ENCODE measurements at places on chromosomes 13 and 19.

- DNase-seq: no peak
Measured at GRCh38 chr13:29538652-29539040, 56.8 kb downstream of the SLC7A1 start.

DNA sequence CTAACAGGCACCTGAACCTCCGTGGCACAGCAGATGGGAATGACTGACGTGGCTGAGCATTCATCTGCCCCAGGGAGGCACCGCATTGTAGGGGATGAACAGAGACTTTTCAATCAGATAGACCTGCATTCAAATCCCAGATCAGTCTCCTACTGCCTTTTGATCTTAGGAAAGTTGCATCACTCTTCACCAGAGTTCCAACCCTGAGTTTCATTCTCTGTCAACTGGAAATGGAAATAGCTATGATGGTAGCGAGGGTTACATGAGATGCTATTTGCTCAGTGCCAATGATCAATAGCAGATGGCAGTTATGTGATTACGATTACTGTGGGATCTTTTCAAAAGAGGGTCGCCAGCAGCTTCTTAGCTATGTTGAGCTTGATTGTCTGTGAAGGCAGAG lies 189.3 kb upstream of the RFC3 start:
- DNase-seq: no peak

GRCh38 chr13:98423417-98423816 lies 153.5 kb downstream of the STK24 start:
- no peak for DNase-seq

- no peak for DNase-seq
Measured at GRCh38 chr13:103931331-103931845, 865.2 kb upstream of the SLC10A2 start.

GRCh38 chr13:97057176-97057575 lies 62.9 kb upstream of the OXGR1 start:
- no peak for DNase-seq

GRCh38 chr19:49155005-49155819 lies at the start of gene HRC:
TSS of gene HRC (minus strand) at chr19:49155396. CDS start at chr19:49155237, 159 bp downstream.
- DNase-seq: no peak

GRCh38 chr13:96032717-96033116 lies 20.5 kb downstream of the UGGT2 start:
- no peak for DNase-seq

GRCh38 chr19:14674764-14675163 lies at the start of gene ADGRE3:
TSS of gene ADGRE3 (minus strand) at chr19:14674844. CDS start at chr19:14674770, 74 bp downstream.
- DNase-seq: no peak

DNA sequence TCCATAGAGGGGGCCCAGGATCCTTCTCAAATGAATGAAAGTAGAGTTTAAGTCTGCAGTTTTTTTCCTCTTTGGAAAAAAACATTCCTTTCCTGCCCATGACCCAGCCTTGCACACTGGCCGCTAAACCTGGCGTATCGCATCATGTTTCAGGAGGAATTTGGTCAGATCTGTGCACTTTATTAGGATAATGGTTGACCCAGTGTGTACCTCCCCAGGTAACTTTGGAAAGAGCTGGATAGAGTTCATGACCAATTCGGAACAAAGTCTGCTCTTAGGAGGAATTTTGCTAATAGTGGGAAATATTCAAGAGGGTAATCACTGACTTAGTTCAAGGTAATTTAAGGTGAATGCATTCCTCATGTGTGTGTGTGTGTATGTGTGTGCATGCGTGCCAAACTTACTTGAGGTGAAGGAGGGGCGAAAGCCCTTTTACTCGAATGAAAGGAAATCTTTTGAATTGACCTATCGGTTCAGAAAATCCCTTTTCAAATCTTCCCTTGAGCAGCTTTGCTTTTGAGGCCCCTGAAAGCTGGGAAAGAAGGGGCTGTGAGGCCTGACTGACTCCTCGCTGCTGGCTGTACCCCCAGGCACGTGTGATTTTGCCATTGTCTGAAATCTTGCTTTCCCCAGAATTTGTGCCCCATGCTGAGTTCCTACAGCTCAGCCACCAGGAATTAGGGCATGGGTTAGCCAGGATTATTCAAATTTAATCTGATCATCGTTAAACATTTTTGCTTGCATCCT lies 46.3 kb downstream of the SIPA1L3 start:
- DNase-seq: no peak

DNA sequence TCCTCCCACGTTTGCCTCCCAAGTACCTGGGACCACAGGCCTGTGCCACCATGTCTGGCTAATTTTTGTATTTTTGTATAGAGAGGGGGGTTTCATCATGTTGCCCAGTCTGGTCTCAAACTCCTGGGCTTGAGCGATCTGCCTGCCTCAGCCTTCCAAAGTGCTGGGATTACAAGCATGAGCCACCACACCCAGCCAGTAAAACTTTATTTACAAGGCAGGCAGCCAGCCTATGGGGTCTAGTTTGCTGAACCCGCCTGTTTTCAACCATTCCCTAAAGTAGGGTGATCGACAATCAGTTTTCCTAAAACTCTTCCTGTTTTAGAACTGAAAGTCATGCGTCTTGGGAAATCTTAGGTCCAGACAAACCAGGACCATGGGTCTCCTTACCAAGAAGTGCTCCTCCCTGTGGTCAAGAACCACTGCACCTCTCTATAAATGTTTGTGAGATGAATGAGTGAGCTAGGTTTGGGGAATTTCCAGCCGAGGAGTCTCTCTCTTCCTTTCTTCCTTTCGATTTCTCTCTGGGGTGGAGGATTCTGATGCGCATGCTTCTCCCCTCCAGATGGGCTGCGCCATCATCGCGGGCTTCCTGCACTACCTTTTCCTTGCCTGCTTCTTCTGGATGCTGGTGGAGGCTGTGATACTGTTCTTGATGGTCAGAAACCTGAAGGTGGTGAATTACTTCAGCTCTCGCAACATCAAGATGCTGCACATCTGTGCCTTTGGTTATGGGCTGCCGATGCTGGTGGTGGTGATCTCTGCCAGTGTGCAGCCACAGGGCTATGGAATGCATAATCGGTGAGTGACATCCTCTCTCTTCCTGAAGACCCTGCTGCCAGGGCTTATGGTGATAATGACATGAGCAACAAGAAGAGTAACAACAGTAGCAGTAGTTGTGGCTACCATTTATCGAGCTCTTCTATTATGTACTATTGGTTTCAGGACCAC lies 38.7 kb downstream of the ADGRE1 start:
- DNase-seq: no peak

DNA sequence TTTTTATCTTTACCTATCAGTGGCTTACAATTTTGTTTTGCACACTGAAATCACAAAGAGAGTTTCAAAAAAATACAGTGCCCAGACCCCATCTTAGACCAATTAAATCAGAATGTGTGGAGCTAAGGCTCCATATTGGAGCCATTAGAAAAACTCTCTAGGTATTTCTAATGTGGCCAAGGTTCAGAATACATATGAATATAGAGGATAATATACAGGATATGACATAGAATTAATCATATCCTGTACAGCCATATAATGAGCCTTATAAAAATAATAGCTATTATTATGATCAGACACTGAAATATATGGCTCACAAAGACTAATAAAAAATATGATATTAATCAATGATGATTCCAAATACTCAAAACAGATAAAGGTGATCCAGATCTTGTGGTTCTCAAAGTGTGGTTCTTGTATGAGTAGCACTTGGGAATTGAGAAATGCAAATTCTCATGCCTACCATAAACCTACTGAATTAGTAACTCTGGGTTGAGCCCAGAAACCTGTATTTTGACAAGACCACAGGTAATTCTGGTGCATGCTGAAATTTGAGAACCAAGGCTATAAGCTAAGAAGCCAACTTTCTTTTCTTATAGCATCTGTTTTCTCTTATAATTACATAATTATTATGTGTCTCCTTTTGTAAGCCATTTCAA lies 408.0 kb downstream of the DIAPH3 start:
- no peak for DNase-seq

DNA sequence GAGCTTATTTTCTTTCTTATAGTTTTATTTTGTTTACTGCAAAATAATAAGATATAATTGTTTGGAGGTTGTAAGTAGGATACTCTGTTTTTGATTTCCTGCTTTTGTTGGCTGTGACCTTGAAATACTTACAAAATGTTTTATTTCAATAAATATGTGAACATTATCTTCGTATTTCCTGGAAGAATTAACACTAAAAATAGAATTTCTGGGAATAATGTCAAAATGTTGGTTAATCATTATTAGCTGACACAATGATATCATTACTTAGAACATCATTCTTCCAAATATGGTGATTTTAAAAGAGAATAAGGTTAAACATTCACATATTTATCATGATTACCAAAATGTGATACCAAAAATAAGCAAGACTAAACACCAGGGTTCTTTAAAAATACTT lies 1148.6 kb upstream of the PRR20A start:
- no peak for DNase-seq

GRCh38 chr13:20525144-20525600 lies 485 bp downstream of the CRYL1 start:
- peak; percentile 33 for DNase-seq

DNA sequence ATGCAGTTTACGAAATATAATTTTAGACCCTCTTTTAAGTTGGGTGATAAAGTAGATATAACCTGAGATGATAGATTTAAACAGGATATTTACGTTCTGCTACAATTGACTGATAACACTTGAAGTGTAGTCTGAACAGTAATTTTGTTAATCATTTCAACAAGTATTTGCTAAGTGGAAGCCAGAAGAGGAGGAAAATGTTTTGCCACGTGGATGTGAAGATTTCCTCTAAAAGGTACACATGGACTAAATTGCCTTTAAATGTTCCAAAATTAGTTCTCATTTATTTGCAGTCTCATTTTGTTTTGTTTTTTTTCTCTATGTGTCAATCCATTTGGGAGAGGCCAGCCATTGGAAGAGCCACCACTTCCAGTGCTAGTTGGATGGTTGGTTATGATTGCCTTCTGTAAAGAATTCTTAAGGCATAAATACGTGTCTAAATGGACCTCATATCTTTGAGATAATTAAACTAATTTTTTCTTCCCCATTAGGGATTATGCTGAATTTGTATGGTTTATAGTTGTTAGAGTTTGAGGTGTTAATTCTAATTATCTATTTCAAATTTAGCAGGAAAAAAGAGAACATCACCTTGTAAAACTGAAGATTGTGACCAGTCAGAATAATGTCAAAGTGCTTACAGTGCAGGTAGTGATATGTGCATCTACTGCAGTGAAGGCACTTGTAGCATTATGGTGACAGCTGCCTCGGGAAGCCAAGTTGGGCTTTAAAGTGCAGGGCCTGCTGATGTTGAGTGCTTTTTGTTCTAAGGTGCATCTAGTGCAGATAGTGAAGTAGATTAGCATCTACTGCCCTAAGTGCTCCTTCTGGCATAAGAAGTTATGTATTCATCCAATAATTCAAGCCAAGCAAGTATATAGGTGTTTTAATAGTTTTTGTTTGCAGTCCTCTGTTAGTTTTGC lies 2.8 kb downstream of the MIR17HG start:
- DNase-seq: no peak

DNA sequence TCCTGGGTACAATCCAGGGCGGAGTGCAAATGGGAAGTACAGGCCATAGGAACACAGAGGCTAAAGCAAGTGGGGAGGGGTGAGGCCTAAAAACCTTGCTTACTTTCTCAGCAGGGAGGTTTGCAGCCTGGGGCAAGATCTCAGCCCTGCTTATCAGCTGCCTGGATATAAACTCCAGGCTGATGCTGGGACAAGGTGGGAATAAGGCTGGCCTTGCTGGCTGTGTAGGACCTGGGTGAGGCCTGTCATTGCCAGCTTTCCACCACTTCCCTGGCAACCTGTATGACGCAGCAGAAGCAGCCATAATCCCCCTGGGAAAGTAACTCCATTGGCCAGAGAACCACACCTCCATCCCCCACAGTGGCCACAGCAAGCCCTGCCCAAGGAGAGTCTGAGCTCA lies 279.1 kb upstream of the ATXN8OS start:
- no peak for DNase-seq

- DNase-seq: no peak
Measured at GRCh38 chr13:20141238-20142022, 19.4 kb downstream of the GJA3 start.

GRCh38 chr19:6239401-6239844 lies 40.4 kb downstream of the MLLT1 start:
- no peak for DNase-seq

DNA sequence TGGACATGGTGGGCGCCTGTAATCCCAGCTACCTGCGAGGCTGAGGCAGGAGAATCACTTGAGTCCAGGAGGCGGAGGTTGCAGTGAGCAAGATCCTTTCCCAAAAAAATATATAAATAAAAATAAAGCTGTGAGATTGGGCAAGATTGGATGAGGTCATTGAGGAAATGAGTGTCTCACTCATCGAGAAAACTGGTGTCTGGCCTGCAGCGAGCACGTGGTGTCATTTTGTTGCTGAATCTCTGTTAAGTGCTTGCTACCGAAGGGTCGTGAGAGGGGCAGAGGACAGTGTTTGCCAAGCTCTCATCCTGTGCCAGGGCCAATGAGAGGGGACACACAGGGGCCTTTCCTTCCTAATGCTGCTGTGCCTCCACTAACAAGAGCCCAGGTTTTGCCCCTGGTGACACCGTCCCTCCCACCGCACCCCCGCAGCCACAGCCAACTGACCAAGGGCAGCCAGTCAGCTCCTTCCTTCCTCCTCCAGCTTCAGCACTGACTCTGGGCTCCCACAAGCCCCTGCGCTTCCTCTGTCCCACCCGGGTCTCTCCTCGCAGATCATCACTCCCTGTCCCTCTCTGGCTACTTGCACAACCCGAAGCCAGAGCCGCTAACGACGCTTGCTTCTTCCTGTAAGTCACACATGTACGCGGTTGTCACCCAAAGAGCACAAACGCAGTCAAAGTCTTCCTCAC lies 3.2 kb downstream of the POLD1 start:
- no peak for DNase-seq

GRCh38 chr13:99959540-99960230 lies 11.9 kb downstream of the ZIC5 start:
- no peak for DNase-seq

GRCh38 chr13:45295536-45295935 lies 45.4 kb downstream of the TPT1 start:
- no peak for DNase-seq

DNA sequence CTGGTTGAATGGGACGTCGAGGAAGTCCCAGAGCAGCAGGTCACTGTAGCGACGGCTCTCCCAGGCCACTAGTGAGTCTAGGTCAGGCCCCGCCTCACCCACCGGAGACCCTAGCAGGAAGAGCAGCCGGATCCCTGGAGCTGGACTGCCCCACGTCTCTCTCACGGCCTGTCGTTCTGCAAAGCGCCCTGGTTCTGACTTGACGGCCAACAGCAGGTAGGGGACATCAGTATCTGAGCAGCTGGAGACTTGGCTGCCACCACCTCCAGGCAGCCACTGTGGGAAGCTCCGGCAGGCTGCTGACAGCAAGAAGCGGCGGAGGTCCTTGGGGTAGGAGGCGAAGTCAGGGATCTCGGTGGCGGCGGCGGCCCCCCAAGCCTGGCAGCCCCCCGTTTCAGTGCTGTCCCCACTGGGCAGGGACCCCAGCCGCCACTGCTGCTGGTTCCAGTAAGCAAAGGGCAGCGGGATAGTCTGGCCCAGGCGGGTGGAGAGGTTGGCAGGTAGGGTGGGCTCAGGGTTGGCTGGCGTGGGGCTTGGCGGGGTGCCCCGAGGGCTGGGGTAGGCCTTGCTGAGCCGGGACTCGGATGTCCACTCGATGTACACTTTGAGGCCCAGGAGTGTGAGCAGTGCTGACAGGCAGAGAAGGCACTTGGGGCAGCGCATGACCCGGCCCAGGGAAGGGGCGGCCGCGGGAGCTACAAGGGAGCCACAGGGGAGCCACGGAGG lies 895 bp downstream of the B3GNT8 start:
- no peak for DNase-seq
